ENCODE measurements at places on chromosomes 11 and 22.

- DNase-seq = no peak
Observed at GRCh38 chr22:23305321-23305910, 125.1 kb downstream of the BCR start.

DNA sequence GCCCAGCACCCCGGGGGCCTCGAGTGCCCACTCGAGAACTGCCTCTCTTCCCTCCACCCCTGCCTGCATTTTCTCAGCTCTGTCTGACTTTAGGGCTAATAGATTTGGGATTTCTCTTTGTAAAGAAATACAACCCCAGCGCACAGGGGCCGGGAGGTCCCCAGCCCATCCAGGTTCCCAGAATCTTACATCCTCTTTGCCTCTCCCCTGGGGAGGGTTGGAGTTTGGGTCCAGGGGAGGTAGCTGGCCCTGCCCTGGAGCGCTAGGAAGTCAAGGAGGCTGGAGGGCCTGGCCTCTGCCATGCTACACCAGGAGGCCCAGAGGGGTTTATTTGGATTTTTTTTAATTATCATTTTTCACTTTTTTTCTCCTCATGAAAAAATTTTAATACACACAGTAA is 65.7 kb upstream of the LMO1 start:
- DNase-seq = no peak

- DNase-seq = no peak
Observed at GRCh38 chr11:6057452-6057851, 26.9 kb upstream of the OR56A1 start.

DNA sequence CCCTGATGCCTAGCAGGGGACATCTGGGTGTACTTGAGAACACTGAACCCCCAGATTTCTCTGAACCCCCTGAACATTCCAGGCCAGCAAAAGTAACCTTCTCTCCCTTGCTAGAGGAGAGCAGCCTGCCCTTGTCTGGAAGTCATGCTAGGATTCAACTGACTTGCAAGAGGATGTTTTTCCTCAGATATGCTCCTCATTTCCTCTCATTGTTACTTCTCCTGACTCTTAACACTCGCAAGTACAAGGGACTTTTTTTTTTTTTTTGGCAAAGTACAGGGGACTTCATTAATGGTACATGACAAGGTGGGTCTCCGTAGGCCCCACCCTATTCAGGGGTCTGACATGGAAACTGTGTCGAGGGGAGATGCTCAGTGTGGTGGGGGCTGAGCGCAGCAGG is 6.3 kb upstream of the MCHR1 start:
- DNase-seq = no peak

GRCh38 chr22:48863965-48864528 is 963.6 kb downstream of the BRD1 start:
- no peak for DNase-seq

GRCh38 chr22:21972293-21972779 is 10.3 kb downstream of the TOP3B start:
- DNase-seq = no peak

GRCh38 chr11:100174881-100175280 is 512.2 kb upstream of the ARHGAP42 start:
- no peak for DNase-seq

DNA sequence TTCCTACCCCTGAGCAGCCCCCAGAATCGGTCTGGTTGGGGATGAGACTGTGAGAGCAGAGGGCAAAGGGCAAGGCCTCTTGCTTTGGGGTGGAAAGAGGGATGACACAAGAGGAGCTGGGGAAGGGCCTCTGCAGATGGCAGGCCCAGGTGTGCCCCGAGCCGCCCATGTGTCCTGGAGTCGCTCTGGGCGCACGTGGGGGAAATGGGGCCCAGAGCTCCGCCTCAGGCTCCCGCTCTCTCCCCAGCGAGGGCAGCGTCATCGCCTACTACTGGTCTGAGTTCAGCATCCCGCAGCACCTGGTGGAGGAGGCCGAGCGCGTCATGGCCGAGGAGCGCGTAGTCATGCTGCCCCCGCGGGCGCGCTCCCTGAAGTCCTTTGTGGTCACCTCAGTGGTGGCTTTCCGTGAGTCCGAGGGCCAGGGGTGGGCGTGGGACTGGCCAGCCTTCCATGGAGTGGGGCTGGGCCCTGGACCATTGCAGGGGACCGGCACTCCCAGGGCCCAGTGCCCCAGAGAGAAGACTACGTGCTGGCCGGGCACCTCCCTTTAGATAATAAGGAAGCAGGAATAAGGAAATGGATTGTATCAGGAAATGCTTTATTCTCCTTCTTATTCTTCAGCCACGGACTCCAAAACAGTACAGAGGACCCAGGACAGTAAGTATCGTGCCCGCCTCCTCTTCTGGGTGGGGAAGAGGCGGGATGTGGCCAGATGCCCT is 30.1 kb downstream of the ST14 start:
- no peak for DNase-seq

GRCh38 chr11:46277622-46278386 is at the start of gene CREB3L1:
Gene CREB3L1 (plus strand): TSS chr11:46277662. CDS start chr11:46278112, 450 bp downstream.
- DNase-seq = no peak

- DNase-seq = no peak
Observed at GRCh38 chr22:19815093-19815822, 39.4 kb downstream of the GNB1L start.

DNA sequence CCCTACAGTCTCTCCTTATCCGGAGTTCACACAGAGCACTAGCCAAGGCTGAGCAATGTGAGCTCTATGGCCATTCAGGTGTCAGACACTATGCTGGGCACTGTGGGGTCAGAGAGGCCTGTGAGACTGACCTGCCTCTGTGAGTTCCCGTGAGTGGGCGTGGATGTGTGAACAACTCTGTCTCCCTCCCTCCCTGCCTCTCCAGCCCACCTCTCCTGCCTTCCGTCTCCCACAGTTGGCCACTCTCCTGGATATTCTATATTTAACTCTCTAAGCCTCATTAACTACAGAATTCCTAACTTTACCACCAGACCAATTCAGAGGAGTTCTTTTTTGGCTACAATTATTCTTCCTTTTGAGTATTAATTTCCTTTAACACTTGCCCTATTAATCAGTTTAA is 191.6 kb upstream of the NCAM1 start:
- DNase-seq = no peak

DNA sequence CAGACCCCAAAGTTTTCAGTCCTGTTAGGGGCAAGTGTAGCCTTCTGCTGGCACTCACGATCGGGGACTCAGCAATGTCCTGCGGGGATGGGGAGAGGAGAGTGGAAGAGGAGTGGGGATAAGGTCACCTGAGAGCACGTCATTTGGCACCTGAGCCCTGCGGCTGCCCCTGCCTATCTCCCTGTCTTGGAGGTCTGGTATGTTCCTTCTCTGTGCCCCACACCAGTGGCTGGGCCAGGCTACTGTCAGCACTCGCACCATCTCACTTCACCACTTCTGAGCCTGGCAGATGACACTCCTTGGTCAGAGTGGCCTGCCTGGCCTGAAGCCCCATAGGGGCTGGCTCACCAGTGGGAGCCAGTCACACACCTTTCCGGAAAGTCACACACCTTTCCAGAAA is 20.1 kb upstream of the CHADL start:
- DNase-seq = no peak

DNA sequence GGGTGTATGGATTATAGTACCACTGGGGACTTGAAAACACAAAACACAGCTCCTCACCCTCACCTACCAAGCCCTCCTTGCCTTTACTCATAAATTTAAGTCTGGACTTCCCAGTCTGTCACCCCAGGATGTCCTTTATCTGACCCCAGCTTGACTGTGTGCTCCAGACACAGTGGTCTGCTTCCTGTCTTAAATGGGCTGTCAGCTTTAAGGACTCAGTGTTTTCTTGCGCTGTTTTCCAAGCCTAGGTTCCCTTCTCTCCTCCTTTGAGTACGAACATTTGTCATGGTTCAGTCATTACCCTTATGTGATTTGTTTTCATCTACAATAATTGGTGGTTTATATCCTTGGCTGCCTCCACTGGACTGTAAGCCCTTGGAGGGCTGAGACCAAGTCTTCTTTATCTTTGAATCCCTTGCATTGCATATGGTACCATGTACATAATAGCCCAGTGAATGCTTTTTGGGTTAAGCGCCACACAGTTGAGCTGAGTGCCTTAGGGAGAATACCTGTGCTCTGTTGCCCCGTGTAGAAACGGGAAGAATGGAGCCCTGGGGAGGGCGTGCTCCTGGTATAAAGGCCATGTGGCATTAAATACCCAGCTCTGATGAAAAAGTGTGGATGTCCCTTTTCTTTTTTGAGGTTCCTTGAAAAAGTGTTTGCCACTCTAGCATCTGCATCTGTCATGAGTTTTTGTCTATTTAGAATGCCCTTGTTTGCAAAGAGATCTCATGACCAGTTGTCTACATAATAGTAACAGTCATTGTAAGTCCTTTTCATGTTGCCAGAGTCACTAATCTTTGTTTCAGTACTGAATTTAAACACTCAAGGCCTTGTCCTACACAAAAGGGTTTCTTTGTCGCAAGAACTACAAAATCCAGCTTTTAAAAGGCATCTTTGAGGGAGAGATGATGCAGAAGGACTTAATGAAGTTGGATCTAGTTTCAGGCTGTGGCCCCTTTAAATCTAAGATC is 14.0 kb downstream of the PANX1 start:
- no peak for DNase-seq

GRCh38 chr22:26558248-26558895 is 31.6 kb downstream of the TPST2 start:
- no peak for DNase-seq

DNA sequence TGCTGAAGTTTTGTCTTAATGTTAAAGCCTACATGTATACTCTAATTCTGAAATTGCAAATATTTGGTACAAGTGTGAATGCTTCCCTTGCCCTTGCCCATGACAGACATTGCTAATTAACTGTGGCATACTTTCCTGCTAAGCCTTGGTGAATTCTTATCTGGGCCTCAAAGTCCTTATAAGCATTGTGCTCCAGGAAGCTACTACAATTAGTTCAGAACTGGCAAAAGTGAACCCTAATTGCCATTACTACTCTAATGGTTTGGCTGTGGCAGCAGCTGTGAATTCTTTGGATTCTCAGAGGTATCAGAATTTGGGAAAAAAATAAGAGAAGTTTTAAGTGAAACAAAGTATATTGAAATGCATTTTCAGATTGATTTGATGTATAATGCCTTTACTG is 24.3 kb downstream of the EMSY start:
- no peak for DNase-seq

- no peak for DNase-seq
Observed at GRCh38 chr11:119469506-119469905, 46.5 kb upstream of the THY1 start.

DNA sequence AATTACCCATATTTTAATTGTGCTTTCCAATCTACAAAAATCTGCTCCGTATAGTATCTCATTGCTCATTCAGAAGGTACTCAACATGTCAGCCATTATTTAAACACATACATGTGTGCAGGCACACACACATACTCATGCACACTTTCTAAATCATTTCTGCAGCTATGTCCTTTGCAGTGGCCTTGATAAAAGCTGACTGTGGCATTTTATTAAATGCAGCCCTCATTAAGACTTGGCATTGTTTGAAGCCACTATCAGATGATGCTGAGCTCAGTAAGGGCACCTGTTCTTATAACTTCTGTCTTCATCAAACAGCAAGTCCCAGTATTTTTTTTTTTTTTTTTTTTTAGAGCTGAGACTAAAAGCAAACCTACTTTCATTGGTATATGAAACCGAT is 1071.9 kb upstream of the CCDC90B start:
- DNase-seq = no peak

- no peak for DNase-seq
Observed at GRCh38 chr11:63506876-63507275, 992 bp downstream of the LGALS12 start.

DNA sequence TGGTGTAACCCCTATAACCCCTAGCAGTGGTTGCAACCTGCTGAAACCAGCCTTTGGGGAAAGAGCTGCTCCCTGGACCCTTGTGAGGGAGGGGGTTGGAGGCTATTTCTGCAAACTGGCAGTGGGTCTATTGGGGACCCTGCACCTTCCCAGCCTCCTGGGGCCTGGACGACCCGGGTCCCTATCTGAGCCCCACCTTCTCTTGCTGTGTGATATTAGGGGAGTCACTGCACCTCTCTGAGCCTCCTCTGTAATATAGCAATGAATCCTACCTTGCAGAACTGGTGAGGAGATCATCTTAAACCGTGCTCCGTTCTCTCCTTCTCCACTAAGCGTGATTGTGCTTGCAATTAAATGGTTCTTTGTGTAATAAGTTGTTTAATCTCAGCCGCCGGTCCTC is 24.0 kb upstream of the MPPED1 start:
- no peak for DNase-seq

GRCh38 chr11:125873881-125874555 is 13.4 kb upstream of the HYLS1 start:
- no peak for DNase-seq

DNA sequence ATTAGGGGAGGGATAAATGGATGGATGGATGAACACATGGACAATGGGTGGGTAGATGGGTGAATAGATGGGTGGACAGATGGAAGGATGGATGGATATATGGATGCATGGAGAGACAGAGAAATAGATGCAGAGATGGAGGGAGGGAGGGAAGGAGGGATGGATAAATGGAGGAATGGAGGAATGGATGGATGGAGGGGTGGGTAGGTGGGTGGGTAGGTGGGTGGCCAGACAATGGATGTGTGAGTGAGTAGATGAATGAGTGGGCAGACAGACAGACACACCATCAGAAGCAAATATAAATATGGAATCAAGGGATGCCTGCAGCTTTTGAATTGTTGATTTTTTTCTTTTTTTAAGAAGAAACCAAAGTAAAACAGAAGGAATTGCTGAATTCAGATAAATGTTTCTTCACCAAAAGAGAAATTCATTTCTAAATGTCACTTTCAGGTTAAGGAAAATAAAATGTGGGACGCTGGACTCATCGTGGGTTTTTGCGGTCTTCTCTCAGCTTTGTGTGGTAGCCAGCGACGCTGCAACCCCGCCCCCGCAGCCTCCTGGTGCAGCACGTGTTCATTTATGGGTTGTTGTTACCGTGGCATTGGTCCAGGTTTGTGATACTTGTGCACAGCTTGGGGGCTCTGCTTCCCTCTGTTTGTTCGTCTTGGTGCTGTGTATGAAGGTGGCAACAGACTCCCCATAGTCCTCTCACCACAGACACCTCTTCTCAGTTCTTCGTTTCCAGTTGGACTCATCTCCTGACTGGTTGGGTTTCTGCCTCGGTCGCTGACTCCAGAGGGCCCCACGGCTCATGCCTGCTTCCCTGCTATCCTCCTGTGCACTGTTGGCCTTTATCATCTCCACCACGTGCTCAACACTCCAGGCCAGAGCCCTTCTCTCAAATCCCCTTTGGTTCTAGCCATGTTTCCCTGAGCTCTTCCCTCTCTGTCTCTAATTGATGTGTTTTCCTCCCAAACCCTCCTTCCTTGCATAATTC is 76.4 kb downstream of the CDKN1C start:
- no peak for DNase-seq

- DNase-seq = no peak
Observed at GRCh38 chr22:34293324-34293723, 373.0 kb upstream of the LARGE1 start.

DNA sequence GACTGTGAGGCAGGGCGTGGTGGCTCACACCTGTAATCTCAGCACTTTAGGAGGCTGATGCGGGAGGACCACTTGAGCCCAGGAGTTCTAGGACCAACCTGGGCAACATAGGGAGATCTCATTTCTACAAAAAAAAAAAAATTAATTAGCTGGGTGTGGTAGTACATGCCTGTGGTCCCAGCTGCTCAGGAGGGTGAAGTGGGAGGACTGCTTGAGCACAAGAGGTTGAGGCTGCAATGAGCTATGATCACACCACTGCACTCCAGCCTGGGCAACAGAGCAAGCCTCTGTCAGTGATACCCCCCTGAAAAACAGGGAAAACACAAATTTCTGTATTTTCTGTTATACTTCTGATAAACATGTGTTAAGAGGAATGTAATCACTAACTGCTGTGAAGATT is 57.8 kb upstream of the ARHGAP32 start:
- no peak for DNase-seq

GRCh38 chr11:61579676-61580270 is 1.1 kb downstream of the SYT7 start:
- DNase-seq = no peak

- DNase-seq = no peak
Observed at GRCh38 chr11:85960678-85961077, 105.5 kb downstream of the CCDC83 start.
